ENCODE measurements at places on chromosomes 12 and 14. TPM values are rescaled to one million over a fixed set of nuclear protein-coding genes. Genes with fewer than 3 reads are reported as not detected.

The TAS2R7 gene
- total RNA-seq: not detected

DNA sequence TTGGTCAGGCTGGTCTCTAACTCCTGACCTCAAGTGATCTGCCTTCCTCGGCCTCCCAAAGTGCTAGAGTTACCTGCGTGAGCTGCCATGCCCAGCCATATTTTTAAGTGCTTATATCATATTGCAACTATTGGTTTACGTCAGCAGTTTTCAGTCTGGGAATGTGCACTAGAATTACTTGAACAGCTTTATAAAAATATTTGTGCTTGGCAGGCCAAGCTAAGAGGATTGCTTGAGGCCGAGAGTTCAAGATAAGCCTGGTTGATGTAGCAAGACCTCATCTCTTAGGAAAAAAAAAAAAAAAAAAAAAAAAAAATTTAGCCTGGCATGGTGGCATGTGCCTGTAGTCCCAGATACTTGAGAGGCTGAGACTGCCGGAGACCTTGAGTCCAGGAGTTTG lies 17.1 kb downstream of the KIAA0586 start:
- DNase-seq: no peak

GRCh38 chr12:6336889-6337853 lies 4.7 kb downstream of the TNFRSF1A start:
- DNase-seq: no peak

The APOF gene
- not detected for total RNA-seq

DNA sequence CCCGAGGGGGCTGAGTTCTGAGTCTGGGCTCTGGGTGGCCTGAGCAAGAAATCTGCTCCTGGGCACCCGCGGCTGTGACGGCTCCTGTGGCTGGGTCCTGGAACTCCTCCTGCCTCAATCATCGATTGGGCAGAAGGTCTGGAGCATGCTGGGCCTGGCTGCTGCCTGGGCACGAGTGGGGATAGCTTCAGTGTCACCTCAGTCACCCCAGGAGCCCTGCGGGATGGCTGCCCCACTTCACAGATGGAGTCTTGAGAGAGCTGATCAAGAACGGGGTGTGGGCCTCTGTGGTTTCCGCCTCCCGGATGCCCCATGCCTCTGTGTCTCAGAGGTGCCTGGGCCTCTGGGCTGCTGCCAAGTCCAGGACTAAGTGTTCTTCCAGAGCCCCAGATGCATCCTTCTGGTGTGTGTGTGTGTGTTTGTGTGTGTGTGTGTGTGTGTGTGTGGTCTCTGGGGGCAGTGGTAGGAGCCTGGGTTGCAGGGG lies 185.6 kb upstream of the C14orf180 start:
- no peak for DNase-seq

DNA sequence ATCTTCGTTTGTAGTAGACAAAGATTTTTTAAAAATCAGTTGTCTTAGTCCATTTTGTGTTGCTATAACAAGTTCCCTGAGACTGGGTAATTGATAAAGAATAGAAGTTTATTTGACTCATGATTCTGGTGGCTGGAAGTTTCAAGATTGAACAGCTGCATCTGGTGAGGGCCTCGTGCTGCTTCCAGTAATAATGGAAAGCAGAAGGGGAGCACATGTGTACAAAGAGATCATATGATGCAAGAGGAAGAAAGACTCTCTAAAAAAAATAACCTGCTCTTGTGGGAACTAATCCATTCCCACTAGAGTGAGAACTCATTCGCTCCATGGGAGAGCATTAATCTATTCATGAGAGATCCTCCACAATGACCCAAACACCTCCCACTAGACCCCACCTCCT lies 24.8 kb downstream of the MUCL1 start:
- no peak for DNase-seq

GRCh38 chr12:132365226-132365625 lies 35.8 kb upstream of the GALNT9 start:
- DNase-seq: no peak

DNA sequence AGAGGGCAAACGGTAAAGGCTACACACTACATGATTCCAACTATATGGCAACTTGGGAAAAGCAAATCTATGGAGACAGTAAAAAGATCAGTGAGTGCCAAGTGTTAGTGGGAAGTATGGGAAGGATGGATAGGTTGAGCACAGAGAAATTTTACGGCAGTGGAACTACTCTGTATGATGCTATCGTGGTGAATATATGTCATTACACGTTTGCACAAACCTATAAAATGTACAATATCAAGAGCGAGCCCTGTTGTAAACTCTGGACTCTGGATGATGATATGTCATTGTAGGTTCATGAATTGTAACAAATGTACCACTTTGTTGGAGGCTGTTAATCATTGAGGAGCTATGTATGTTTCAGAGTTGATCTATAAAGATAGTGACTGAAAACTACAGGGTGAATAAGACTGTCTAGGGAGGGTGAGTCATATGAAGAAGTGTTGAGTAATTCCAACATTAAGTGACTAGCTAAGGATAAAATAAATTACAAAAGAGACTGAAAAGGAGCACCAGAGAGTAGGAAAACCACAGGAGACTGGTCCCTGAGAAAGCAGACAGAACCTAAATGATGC lies 349.2 kb upstream of the LMO3 start:
- no peak for DNase-seq

DNA sequence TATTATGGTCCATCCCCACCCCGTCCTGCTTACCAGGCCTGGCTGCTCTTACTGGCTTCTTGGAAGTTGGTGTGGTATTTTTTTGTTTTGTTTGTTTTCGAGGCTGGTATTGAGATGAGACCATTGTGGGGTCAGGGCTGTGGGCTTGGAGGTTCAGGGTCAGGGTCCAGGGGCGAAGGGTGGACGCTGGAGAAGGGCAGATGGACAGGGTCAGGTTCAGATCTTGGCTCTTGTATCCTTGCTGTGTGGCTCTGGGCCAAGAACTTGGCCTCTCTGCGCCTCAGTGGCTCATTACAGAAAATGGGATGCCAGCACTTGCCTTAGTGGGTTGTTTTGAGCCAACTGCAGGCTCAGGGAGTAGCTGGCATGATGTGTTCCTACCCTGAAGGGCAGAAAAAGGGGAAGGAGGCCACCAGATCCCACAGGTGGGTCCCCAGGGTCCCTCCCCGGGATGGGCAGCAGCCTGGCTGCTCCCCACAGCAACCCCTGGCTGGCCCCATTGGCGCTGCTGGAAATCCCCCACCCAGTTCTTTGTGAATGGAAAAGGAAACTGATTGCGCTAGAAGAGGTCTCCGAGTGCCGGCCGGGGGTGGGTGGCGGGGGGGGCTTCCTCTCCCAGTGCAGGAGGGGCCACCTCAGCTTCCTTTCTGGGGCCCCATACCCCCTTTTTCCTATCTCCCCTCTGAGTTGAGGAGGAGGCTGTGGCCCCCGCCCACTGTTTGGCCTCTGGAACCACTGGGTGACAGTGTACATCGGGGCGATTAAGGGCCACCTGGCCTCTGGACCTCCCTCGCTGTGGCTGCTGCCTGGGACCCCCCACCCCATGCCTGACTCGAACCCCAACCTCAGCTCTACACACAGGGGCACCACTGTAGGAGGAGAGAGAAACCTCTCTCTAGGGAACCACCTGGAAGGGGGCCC lies 25.0 kb downstream of the SH2B3 start:
- DNase-seq: no peak

The CRACR2A gene
- 2.8 TPM for total RNA-seq

- DNase-seq: no peak
Measured at GRCh38 chr12:95789126-95790032, 1.2 kb downstream of the NTN4 start.

DNA sequence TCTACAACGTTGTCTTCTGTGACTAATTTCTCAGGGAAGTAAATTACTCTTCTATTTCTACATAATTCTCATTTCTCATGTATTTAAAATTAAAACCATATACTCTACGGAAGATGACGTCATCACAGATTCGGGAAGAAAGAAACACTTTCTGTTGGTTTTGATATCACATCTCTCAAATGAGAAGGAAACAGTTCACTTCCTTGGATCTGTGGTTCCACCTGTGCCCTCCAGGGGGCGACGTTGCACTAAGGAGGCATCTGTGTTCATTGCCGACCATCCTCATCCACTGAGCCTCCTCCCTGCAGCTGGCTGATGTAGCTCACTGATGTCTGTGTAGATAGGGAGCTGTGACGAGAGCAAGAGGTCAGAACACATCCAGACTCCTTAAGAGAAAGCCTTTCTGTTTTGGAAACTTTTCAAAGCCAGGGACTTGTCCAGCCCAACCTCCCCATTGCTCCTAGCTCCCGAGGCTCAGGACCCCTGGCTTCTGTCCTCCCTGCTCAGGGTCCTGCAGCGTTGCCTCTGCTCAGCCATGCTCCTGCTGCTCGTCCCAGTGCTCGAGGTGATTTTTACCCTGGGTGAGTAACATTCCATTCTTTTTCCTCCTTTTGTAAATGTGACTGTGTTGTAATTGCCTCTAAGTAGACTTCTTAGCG lies 172.7 kb upstream of the OR4E1 start:
- DNase-seq: no peak

The ACSM4 gene
- total RNA-seq: not detected

The PPM1A gene
- 40.4 TPM for total RNA-seq

GRCh38 chr12:119500209-119500608 lies 93.4 kb upstream of the TMEM233 start:
- DNase-seq: no peak

DNA sequence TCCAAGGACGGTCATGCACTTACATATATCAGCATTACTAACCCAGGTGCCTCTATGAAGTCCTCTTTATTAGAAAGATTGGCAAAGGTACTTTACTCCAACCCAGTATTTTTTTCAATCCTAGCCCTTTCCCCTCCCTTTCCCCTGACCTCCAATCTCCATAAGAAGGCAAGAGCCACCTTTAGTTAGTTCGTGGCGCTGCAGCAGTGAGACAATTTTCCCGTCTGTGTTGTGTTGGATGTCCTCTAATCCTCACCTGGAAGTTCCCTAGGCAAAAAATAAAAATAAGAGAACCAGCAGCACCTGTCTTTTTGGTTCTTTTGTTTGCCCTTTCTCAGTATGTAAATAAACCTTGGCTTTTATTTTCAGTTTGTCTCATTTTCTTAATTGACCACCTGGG lies 439.6 kb upstream of the LRFN5 start:
- DNase-seq: no peak

The CCDC198 gene
- not detected for total RNA-seq

The SLC5A8 gene
- total RNA-seq: not detected

All from esophagus muscularis mucosa (tissue), 4 donors.